ENCODE measurements at places on chromosomes 1 and 21.

DNA sequence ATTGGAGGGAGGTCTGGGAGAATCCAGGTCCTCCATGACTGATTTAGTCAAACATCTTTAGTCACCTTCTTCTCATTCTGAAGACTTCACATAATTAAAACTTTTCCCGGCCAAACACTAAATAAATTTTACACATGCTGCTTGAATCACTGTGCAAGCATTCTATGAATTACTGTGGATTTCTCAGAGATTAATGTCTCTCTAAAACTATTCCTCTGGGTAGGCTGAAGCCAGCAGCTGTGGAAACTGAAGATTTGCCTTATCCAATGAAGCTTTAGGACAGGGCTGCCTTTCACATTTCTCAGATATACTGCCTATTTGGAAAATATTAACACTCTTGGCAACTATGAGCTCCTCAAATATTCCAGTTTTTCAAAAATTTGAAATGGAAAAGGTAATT, 61.7 kb downstream of the JMJD4 start:
- DNase-seq = no peak

GRCh38 chr1:229844675-229845074, 218.6 kb downstream of the URB2 start:
- DNase-seq = no peak

DNA sequence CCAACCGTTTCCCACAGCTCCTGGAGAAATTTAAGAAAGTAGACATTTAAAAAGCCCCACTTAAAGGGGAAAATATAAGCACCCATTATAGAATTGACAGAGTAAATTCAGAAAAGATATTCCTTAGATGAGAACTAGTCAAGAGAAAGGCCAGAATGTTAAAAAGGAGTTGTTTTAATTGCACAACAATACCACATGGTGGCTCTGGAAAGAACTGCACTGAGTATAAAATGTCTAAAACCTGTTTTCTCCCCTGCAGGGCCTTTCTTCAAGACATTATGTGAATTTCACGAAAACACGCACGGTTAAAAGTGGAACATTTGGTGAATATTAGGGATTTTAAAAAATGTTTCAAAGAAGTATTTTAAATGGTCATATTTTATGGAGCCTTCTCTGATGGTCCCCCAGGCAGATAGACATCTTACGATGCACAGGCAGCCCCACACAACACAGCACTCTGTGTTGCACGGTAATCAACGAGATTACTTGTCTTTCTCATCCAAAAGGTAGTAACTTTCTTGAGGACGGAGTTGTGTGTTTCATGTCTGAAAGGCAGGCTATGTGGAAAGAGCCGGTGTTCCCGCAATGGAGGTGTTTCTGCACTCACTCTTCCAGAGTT, 101.9 kb downstream of the PRRX1 start:
- DNase-seq = no peak

- DNase-seq = no peak
Measured at GRCh38 chr21:16342932-16343331, 613.1 kb downstream of the USP25 start.

GRCh38 chr1:232422098-232422497, 207.8 kb downstream of the SIPA1L2 start:
- DNase-seq = no peak

DNA sequence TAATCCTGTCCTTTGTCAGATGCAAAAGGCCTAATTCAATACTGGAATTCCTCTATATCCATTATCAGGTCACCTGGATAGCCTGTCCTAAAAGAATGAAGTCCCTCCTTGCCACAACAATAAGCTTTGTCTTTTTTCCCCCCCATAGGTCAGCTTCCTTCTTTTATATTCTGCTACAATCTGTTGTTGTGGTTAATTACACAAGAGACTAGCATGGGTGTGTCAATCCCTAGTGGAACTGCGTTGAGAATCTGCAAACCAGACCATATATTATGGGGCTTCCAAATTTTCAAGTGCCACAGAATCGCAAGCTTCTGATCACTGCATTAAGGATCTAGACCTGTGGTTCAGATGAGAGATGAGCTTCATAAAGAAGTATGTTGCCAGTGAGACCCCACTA, 349.6 kb downstream of the SMYD3 start:
- peak; percentile 1 for DNase-seq

DNA sequence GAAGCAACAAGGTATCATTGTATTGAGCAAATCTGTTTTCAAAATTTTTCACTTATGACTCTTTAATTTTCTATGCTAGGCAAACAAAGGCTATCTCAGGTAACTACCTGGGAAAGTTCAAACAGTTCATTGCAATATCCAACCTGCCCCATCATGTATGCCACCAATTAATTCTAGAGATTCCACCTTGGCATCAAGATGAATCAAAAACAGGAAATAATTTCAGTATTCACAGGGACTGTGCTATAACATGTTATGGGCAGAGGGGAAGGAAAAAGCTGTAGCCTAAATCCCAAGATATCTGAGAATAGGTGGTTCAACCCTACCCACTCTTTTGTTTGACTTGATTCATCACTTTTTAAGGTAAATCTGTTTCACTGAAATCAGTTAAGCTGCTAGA, 67.5 kb upstream of the SH3GLB1 start:
- no peak for DNase-seq

GRCh38 chr1:15848143-15848928, 829 bp downstream of the SPEN start:
- peak; percentile 25 for DNase-seq

GRCh38 chr1:156677616-156678596, 699 bp upstream of the NES start:
- DNase-seq = peak; percentile 23

DNA sequence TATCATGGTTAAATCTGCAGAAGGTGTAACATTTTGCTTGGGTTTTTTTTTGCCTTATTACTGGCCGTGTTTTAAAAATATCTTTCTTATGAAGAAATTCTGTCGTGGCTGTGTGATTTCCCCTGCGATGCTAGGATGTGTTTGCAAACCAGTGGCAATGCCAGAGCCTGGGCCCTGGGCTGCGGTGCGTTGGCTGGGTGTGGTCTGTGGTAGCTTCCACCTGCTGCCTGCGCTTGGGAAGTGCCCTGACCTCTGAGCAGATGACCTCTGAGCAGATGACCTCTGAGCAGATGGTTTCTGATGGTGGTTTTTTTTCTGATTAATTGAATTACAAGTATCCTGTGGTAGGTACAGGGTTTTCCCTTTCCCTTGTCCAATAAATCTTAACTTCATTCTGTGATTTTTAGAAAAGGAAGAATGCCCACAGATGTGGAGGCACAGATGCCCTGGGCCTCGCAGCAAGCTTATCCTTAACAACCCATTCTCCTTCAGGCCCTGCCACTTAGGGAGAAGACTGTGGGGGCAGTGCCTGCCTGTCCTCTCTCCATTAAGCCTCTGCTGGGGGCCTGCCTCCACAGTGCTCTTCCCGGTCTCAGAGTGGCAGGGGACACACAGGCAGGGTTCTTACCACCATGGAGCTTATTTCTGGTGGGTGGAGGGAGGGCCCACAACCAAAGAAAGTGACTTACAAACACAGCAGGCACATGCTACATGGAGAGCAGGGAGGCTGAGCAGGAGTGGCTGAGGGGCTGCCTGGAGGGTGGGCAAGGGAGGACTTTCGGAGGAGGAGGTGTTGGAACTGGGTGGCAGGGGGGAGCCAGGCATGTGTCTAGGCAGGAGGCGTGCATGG, 81.7 kb downstream of the PCBP3 start:
- no peak for DNase-seq

GRCh38 chr1:37404711-37405110, 69.7 kb upstream of the ZC3H12A start:
- no peak for DNase-seq

DNA sequence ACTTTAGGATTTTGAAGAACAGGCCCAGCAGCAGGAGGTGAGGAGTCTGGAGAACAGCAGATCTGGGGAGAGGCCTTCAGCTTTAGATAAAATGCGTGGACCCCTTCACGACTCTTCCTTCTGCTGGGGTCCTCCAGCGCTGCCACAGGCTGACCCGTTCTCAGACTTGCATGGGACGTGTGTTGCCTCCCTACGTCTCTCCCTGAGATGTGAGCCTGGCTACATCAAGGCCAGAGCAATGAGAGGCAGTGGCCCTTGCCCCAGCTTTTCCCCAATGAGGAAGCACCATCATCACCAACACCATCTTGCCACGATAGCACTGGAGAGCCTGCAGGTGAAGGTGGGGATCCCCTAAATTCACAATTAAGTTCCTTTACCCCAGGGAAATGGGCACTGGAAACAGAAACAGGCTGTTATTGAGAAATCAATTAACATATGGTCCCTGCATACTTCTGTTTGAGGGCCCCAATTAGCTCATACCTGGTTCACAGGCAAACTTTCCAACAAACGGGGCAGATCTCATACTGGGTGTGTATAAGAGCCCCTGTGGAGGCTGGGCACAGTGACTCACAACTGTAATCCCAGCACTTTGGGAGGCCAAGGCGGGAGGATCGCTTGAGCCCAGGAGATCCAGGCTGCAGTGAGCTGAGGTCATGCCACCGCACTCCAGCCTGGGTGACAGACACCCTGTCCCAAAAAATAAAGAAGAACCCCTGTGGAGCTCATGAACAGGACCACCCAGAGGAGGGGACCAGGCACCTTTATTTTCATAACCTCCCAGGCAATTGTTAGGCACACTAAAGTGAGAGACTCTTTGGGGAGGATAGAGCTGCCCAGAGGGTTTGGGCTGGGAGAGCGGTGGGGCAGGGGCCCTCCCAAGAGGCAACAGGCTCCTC, 12.1 kb upstream of the ADAMTSL4 start:
- DNase-seq = no peak

DNA sequence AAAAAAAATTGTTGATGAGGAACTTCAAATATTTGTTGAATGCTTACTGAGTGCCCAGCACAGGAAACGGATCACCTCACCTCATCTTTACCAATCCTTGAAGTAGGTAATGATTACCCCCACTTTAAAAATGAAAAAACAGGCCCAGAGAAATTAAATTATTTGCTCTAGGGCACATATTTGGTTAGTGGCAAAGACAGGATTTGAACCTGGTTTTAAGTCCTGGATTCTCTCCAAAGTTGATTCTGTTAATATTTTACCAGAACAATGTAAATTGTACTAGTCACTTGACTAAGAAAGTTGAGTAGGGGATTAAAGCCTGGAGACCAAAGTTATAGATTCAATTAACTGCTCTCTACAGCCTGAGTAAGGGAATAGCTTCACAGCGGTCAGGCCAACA, 97.9 kb downstream of the GIPC2 start:
- no peak for DNase-seq

- no peak for DNase-seq
Measured at GRCh38 chr1:51734896-51735745, 118.2 kb downstream of the OSBPL9 start.

DNA sequence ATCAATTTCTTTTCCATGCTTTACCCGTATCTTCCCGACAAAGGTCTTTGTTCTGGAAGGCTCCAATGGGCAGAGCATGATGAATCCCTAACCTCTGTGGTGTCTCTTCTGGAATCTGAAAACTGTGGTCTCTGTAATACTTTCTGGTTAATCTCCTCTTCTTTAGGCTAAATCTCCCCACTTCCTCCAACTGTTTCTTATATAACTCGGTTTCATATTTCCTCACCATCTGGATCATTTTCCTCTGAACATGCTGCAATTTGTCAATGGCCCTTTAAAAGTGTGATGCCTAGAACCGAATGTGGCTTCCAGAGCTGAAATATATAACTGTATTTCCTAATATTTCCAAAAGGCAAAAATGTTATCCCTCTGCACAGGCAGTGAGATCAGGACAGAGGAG, 66.1 kb downstream of the ALG14 start:
- no peak for DNase-seq

GRCh38 chr21:40640266-40640789, 206.6 kb downstream of the DSCAM start:
- DNase-seq = no peak

DNA sequence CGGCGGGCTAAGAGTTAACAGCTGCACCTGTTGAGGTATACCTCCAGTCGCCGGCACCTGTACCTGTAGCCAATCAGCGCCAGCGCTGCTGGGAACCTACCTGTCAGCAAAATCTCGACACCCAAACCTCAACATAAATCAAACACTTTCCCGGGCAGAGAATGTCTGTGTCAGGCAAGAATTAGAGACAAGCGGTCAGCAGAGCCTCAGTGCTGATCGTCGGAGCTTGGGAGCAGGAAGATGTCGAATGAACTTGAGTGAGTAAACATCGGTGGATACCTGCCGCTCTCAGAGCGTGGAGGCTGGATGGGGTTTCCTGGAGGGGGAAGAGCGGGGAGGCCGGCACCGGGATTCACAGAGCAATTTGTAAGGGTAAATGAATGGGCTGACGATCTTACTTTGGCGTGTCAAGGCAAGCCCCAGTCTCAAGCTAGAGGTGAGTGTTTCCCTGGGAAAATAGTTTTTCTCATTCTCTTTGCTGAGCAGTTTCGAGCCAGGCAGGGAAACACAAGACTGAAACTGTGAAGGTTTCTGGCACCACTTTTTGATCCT, at the start of gene GRHL3:
Gene GRHL3 (plus strand): TSS at position 46 of the 552 bp plus-strand sequence. CDS start 195 bp downstream, at position 241.
- peak; percentile 13 for DNase-seq

DNA sequence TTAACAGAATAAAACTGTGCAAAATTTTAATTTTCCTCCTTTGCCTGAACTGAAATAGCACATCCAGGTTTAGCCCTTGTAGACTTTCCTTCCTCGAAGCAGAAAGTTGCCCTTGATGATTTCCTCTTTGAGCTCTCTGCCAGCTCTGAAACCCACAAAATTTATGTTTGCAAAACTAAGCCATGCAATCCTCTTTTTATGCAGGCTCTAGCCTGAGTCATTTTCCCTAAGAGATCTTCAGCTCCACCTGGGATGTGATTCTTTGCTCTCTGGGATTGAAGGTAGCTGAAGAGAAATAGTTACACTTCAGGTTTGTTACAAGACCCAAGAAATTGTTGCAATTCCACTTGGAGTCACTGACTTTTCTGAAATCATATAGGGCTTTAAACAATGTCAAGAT, 1.4 kb upstream of the F3 start:
- no peak for DNase-seq

DNA sequence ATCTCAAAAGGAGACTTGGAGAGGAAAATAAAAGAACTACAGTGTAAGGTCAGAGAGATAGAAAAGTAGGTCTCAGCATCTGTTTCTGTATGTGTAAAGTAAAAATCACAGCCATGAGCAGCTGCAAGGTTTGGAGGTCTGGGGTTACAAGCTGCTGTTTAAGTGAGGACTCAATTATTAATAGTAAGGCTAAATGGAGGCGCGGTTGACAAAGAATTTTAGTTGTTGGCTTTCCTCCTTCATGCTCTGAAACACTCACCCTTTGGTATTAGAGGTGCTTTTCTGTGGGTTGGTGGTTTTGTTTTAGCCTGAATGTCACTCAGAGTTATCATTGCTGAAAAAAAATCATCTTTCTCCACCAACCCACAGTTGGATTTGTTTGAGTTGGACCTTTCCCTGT, 59.8 kb upstream of the HAO2 start:
- no peak for DNase-seq

- no peak for DNase-seq
Measured at GRCh38 chr1:38953433-38953860, 11.8 kb upstream of the RHBDL2 start.

DNA sequence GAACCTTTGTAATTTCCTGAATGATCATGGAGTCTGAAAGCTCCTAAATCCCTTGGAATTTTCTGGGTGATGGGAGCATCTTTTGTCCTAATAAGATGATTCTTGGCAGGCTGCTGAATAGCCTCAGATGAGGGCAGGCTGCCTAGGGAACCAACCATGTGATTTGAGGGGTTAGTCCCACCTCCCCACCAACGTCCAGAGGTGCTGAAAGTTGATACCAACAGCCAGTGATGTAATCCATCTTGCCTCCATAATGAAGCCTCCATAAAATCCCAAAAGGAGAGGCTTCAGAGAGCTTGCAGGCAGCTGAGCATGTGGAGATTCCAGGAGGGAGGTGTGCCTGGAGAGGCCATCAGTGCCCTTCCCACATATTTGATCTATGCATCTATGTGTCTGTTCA, 43.7 kb downstream of the GTF2B start:
- DNase-seq = no peak

GRCh38 chr1:178237121-178237520, 143.2 kb downstream of the RASAL2 start:
- no peak for DNase-seq

All from CD4-positive, alpha-beta T cell treated with Interleukin-4 for 4 hours (primary cell).